ENCODE measurements at places on chromosomes 1 and 21.

- DNase-seq: no peak
Observed at GRCh38 chr1:201533836-201534235, 5.1 kb upstream of the NAV1 start.

- DNase-seq: no peak
Observed at GRCh38 chr1:119634016-119634415, 14.1 kb downstream of the ZNF697 start.

GRCh38 chr21:45336870-45337269 is 49.2 kb upstream of the POFUT2 start:
- no peak for DNase-seq

- DNase-seq: no peak
Observed at GRCh38 chr21:34833465-34833864, 164.7 kb downstream of the CLIC6 start.

DNA sequence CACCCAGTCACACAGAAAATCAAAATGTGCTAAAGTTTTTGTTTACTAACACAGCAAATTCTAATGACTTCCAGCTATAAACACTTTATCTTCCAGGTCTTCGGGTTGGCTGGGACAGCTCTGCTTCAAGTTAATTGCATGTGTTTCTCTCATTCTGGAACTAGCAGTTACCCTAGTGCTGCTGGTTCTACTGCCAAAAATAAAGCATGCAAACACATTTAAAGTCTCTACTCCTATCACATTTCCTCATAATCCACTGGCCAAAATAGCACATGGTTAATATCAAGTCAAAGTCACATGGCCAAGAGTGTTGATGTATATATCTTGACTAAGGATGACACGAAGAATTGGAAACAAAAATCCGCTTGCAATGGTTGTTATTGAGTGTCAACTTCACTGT is 973.1 kb upstream of the ADGRL2 start:
- DNase-seq: no peak

DNA sequence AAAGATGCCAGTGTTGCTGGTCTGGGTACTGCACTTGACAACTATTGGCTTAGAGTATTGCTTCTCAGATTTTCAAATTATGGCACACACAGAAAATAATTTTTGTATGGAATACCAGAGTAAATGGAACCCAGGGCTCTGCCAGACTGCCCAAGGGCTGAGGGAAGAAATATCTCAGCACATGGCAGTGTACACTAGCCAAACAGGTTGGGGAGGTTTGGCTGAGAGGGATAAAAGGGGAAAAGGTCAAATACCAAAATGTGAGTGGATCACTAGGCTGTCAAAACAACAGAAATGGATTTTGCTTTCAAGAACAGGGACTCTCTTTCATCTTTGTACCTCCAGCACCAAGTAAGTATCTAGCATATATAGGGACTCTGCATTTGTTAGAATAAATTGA is 3.0 kb upstream of the RGS8 start:
- DNase-seq: no peak

- no peak for DNase-seq
Observed at GRCh38 chr1:229536982-229537381, 21.5 kb downstream of the ABCB10 start.

DNA sequence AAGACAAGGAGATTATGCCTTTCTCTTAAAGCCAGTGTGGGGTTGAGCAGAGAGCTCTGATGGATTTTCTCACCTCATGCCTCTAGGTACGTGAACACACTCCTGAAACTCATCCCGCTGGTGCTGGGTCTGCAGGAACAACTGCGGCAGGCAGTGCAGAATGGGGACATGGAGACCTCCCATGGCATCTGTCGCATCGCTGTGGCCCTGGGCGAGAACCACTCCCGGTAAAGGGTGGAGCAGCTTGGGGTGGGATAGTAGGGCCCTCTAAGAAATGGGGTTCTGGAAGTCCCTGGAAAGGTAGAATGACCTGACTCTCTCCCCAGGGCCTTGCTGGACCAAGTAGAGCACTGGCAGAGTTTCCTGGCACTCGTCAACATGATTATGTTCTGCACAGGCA is 9.5 kb downstream of the IPO13 start:
- DNase-seq: no peak

DNA sequence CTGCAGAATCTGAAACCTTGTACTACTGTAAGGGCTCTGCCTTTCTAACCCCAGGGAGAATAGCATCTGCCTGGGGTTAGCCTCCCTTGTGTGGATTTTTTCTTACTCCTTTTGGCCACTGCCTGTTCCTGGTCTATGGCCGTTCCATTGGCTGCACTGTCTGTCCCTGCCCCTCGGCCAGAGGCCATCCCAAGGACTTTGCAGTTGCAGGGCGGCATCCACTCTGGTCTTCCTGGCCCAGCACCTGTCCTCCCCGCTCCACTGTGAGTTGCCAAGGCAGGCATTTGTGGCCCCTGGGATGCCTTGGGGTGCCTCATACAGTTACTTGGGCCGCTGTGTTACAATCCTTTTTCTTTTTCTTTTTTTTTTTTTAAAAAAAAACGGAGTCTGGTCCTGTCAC is 45.8 kb downstream of the PDE9A start:
- DNase-seq: no peak

DNA sequence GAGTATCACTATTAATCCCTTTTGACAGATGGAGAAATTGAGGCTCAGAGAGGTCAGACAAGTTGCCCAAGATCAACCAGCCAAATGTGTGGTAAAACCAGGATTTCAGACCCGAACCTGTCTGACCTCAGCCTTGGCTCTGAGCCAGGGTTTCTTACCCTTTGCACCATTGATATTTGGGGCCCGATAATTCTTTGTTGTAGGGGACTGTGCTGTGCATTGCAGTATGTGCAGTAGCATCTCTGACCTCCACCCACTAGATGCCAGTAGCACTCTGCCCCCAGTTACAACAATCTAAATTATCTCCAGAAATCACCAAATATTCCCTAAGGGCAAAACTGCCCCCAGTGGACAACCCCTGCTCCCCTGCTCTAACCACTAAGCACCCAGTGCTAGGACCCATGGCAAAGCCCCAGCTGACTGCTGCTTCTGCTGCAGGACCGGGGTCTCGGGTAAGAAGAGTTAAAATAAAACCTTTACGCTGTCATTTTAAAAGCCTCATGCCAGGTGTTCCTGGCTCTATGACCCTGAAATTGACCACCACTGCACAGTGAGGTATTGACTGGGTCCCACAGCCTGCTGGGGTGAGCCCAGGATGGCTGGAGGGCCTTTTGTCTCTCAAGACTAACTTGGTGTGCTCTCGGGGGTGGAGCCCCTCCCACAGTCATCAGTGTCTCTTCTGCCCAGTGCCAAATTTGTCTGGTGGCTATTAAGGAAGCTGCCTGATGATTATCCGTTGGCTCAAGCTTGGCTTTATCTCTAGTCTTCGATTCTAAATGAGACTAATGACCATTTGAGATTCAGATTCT is 5.6 kb upstream of the MAN1C1 start:
- no peak for DNase-seq

DNA sequence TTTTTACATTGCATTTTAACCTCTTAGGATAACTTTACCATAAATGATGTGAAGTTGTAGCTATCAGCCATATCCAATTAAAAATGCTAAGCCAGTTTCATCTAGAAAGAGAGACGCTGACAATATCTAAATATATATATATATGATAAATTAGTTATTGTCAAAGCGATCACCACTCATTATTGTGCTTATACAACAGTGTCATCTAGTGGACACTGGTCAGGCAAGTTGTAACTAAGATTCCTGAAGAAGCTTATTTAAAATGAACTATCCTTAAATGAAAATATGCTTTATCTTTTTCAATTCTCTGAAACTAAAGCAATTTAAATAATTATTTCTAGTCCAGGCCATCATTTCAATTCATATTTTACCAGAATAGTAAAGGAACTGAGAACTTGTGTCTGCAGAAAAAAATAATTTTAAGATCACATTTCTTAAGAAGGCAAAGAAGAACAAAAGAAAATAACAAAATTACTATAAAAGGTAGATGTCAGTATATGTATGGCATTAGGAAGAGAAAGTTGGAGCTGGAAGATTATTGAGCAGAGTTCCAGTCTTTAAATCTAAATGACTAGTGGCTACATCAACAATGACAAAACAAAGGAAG is 193.3 kb upstream of the SNX7 start:
- peak; percentile 54 for DNase-seq

GRCh38 chr21:31198575-31198974 is 145.5 kb downstream of the TIAM1 start:
- DNase-seq: peak; percentile 29

Data from HS-5 (cell line).